Kidney (tissue), 22 donors: ENCODE measurements at places on chromosomes 13 and 19.

- DNase-seq: no peak
These were observed 5.9 kb upstream of the GPR18 start for GRCh38 chr13:99264051-99264450.

- DNase-seq: no peak
These were observed 67.2 kb downstream of the ALOX5AP start for GRCh38 chr13:30802501-30802900.

- DNase-seq: peak; percentile 90
These were observed 608 bp downstream of the MYADM start for GRCh38 chr19:53868091-53868891.

DNA sequence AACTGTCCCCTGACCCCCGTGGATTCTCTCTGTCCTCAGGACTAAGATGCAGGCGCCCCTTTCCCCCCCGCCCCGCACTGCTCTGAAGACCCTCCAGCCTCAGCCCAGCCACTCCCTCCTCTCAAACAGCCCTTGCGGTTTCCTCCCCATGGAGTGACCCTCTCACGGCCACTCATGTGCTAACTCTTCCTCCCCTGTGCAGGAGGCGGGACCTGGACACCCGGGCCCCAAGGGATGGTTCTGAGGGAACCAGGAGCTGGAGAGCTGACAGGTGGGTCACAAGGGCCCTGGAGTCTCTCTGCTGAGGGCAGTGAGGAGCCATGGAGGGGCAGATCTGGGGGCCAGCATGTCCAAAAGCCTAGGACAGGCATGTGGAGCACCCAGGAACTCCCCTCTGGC lies 1.9 kb downstream of the ISOC2 start:
- peak; percentile 55 for DNase-seq

DNA sequence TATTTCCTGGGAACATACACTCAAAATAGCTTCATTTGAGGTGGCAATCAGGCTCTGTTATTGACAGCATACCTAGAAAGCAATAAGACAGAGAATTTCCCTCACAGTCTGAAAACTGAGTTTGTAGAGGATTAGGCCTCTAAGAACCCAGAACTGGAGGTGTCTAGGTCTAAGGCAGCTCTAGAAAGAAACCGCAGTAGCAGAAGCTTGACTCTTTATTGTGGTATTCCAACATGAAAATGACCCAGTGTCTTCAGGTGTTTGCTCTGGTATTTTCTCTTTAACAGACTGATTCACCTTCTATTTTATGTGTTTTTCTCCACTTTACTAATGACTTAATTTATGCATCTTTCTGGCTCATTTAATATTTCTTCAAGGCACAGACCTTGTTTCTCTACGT lies 8.5 kb downstream of the COG6 start:
- no peak for DNase-seq

DNA sequence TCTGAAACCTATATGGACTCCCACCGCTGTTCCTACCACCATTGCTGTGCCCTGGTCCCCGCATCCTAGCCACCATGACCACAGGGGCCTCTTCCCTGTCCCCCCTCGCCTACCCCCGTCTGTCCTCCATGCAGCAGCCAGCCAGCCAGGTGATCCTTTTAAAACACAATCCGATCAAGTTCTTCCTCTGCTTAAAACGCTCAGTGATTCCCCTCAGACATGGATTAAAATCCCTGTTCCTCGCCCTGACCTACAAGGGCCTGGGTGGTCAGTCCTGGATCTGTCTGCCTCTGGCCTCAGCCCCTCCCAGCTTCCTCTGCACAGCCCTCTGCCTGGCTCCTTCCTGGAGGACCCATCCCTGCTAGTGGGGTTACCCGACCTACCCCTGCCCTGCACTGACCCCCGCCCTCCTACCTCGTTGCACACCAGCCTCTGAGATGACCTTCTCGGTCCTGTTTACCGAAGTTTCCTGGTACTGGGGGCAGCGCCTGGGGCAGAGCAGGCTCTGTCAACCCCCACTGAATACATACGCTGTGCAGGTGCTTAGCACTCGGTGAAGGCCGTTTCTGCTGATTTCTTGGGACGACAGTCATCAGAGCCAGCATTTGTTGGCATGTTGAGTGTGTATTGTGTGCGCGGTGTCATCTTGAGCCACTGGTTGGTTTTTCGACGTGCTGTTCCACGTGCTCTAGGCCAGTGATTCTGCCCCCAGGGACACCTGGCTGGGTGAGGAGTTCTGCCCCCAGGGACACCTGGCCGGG lies 14.7 kb upstream of the LENG8 start:
- no peak for DNase-seq
